Hindlimb muscle (tissue), 1 donor: ENCODE measurements at places on chromosomes 7 and 10. TPM values are rescaled to one million over a fixed set of nuclear protein-coding genes. Genes with fewer than 3 reads are reported as not detected.

GRCh38 chr10:50577010-50577409 lies 46.7 kb downstream of the SGMS1 start:
- no peak for DNase-seq

DNA sequence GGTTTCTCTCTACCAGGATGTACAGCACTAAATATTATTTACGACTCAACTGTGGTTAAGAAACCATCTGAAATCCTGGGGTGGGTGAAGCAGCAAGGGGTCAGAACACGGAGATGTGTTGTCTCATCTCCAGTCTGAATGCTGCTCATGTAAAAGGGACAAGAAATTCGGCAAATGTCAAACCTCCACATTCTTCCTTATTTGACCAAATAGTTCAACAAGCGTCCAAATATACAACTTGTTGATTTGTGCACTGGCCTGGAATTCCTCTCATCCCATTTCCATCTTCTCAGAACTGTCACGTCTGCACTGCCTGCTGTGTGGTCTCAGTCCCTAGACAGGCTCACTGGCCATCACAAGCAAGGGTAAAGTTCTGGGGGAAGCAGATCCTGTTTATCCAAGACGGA lies 520.0 kb downstream of the PARD3 start:
- no peak for DNase-seq

- DNase-seq, result no peak
Measured at GRCh38 chr7:156988343-156989185, 21.9 kb downstream of the MNX1 start.

GRCh38 chr7:74093671-74094223 lies 10.1 kb downstream of the LIMK1 start:
- DNase-seq, result no peak

DNA sequence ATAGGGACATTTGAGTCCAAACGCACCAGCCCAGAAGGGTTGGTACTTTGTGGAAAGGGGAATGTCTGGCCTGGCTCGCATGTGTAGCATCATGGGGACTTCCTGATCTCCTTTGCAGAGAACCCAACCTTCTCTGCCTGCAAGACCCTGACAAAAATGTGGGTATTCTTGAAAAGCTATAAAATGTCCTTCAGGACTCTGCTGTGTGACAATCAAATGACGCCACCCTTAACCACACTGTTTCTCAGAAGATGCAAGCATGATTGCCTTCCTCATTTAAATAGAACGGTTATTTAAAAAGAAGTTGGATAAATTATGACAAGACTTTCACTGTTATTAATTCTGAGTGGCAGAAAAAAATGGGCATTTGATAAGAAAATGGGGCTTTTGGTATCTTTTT lies 15.1 kb upstream of the GPR15LG start:
- DNase-seq, result no peak

The TAS2R5 gene
- polyA plus RNA-seq, result 2.5 TPM
